DND-41 (cell line): ENCODE measurements at places on chromosomes 5 and 9.

DNA sequence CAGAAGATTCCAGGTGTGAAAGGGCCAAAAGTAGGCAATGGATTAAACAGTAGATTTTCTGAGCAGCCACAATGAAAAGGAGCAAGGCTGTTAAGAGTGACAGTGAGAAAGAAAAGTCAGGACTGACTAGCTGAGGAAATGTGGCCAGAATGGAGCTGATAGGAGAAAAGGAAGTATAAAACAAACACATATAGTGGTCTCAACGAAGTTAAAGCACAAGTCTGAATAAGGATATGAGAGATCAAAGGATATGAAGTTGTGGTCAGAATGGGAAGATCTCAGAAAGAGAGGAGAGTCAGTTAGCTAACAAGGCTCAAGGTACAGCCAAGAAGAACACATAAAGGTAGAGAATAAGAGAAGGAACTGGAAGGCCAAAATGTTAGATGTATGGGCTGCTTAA lies 39.9 kb downstream of the FNIP1 start:
- no peak for DNase-seq

DNA sequence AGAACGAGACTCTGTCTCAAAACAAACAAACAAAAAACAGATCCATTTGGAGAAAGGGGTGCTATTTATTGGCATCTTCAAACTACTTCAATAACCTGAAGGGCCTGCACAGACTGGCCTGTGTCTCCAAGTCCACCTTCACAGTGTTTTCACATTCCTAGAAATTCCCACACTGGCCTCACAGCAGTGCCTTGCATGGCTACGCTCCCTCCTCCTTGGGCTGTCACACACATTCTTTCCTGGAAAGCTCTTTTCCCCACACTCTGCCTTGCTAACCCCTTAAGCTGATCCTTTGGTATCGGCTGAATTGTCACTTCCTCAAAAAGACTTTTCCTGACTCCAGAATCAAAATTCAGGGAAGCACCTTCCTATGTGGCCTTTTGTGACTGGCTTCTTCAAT lies 19.8 kb downstream of the FAM151B start:
- DNase-seq, result no peak

GRCh38 chr9:33786681-33787080 lies 8.7 kb upstream of the PRSS3 start:
- DNase-seq, result no peak

DNA sequence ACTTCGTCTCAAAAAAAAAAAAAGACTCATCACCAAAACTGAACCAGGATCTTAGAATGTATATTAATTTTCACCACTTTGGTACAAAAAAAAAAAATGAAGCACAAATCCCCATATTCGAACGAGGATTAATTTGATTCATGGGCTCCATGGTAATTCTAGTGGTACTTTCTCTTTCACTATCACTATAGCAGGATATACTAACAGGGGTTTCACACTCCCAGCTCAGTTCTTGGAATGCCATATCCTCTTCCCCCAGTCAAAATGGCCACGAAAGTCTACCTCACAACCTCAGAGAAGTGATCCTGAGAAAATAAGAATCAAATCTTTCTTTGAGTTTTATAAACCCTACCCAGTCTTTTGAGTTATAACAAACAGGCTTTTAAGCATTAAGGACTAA lies 235.7 kb downstream of the FBXL17 start:
- peak; percentile 7 for DNase-seq

- DNase-seq, result no peak
These were observed 339.0 kb upstream of the KIF2A start for GRCh38 chr5:61966997-61967396.

- DNase-seq, result no peak
These were observed 18.9 kb upstream of the MLANA start for GRCh38 chr9:5871785-5872184.

DNA sequence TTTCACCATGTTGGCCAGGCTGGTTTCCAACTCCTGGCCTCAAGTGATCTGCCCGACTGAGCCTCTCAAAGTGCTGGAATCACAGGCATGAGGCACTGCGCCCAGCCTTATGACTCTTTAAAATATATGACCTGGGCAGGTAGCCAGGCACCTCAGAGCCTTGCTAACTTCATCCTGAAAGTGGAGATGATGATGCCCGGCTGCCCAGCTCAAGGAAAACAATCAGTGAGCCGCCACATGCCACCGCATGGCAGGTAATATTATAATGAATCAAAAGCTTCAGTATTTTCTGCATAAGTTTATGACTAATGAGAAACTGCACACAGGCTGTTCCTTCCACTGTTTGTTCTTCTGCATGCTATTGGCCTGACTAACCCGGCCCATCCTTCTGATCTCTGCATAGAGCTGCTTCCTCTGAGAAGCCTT lies 30.4 kb upstream of the DMRT1 start:
- no peak for DNase-seq

GRCh38 chr5:117859176-117859575 lies 1129.2 kb downstream of the DTWD2 start:
- DNase-seq, result no peak

DNA sequence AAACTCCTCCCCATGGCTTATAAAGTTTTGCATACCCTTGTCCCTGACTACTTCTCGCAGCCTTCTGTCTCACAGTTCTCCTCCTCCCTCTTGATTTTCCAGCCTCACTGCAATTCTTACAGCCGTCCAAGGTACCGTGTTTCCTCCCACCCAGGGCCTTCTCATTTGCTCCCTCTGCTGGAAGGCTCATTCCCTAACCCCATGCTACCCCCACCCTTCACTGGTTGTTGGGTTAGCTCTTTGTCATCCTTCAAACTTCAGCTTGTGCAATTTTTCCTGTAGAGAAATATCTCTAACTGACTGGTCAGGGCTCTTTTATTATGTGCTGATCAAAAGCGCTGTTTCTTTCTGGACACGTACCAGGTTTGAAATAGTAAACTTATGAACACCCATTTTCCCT lies 329.2 kb downstream of the EBF1 start:
- no peak for DNase-seq

GRCh38 chr5:155402927-155403640 lies 389.5 kb downstream of the KIF4B start:
- DNase-seq, result no peak
